ENCODE measurements at places on chromosomes 7 and 10.

- DNase-seq, result no peak
Measured at GRCh38 chr10:19874791-19875190, 58.6 kb downstream of the PLXDC2 start.

DNA sequence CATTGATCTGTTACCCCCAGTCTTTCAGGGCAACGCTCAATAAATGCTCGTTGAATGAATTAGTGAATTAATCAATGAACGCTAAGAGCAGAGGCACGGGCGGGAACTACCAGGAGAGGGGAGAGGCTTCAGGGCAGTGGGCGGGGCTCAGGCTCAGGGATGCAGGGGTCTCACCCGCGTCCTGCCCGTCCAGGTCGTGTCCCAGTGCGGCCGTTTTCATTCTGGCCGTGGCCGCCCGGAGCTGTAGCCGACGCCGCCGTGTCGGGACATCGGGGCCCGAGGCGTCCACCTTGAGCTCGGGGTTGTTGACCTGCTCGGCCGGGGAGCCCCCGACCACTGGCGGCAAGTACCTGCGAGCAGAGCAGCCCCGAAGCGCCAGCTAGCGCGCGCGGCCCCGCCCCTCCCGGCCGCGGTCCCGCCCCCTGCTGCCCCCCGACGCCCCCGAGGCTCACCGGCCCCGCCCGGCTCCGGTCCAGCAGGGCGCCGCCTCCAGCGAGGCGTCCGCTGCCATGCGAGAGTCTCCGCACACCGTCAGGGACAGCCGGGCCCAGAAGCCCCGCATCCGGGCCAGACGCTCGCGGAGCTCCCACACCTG is 2.8 kb upstream of the GAL3ST4 start:
- DNase-seq, result no peak

DNA sequence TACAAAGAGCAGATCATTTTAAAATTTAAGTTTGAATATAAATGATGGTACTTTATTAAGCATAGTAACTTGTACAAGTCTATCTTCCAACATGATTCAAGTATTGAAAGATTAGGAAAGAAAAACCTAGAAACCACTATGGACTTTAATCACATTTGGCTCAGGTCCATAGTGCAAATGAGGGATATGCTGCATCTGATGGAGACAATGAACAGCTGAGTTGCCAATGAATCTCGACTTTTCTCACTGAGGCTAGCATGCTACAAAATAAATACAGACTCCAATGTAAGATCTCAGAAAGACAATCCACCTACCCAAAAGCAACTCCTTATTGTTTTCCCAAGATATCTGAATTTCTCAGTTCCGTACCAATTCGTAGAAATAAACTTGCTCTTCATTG is 89.8 kb downstream of the SEMA3A start:
- no peak for DNase-seq

DNA sequence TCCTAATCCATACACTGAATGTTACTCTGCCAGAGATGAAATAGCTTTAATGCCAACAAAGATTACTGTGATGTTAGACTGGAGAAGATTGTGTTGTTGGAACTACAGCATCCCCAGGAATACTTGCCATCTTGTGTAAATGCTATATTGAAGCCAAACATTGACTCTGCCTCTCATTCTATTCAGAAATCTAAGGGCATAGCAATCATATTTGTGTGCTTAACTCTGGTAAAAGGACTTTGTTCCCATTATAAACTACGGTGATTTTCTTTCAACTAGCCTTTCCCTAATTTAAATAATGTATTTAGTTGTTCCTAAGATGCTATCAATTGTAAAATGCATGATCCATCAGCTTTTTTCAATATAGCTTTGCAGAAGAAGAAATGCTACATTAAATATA is 498.4 kb upstream of the LRRN3 start:
- DNase-seq, result no peak

GRCh38 chr7:43679210-43680068 is 49.9 kb downstream of the COA1 start:
- no peak for DNase-seq

DNA sequence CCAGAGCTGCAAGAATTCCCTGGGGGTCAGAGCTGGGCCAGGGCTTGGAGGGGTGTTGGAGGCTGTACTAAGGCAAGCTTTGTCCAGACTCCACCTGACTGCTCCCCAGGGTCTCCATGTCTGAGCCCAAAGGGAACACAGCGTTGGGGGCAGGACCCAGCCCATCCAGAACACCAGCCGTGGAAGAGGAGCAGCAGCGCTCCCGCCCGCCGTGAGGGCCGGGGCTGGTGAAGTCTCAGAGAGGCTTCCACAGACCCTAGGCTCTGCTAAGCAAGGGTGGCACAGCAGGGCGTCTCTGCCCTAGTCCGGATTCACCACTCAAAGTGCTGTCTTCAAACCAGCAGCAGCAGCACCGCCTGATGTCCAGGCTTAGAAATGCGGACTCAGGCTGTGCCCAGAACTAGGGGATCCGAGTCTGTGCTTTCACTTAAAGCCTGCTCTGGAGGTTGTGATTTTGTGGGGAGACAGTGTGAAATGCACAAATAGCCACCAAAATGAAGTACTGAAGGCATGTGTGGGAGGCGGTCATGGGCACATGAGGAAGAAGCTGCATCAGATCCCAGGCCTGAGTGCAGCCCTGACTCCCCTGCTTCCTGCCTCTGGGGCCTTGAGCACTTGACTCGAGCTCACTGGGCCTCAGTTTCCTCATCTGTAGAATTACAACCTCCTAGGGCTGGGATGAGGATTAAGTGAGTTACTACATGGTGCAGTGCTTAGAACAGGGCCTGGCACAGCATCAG is 16.6 kb upstream of the AQP1 start:
- no peak for DNase-seq

DNA sequence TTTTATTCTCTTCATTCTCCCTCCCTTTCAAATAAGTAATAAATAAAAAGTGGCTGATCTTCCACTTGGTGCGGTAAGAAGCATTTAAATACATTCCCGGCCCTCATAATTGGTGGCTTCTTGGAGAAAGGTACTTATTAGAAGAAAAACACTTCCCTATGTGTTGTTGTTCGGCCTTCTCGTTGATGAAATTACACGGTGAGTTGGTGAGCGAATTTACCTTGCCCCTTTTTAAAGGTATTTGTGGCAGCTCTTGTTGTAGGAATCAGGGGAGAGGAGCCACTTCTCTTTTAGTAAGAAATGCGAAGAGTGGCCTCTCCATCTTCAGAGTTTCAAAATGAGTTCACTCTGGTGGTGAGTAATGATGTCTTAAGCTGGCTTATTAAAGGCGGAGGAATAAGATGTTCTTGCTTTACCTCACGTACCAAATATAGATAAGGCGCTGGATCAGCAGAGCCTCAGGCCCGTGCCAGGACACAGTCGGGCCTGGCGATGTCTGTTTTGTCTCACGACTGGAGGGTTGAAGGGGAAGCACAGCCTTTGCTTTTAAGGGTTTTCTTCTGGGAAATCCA is 135.9 kb downstream of the CUX1 start:
- DNase-seq, result no peak

DNA sequence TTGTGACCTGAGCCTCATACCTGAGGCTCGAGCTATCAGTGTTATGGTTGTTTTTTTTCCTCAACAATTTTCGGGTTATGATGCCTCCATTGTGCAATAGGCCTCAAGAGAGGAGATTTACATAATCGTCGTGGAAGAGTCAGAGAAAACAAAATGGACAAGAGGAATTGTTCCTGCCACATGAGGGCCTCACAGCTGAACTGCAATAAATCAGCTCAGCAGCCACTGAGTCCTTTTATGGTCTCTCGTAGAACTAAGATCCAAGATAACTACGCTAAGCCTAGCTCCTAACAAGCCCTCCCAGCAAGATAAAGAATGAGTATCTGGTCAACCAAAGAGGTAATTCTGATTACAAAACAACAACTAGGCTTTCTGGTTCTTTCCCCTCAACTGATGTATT is 336.8 kb downstream of the WDR11 start:
- no peak for DNase-seq

GRCh38 chr10:35331894-35332640 is 4.2 kb upstream of the CCNY start:
- no peak for DNase-seq

- DNase-seq, result no peak
Measured at GRCh38 chr7:99926321-99926720, 3.1 kb downstream of the GJC3 start.

DNA sequence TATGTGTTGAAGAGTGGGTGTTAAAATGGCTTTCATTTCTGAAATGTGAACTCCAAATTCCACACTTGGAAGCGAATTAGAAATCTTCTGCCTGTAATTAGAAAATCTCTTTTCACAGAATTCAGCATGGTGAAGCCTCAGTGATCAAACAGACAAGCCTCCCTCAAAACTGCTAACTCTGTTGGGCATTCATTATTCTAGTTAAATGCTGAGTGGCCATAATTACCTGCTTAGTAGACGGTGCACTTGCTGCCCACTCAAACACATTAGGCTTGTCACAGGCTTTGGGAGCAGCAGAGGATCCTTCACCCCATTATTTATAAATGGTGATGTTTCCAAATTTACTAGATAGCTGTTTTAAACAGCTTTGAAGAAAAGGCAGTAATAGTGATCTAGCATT is 177.2 kb upstream of the PCLO start:
- no peak for DNase-seq

DNA sequence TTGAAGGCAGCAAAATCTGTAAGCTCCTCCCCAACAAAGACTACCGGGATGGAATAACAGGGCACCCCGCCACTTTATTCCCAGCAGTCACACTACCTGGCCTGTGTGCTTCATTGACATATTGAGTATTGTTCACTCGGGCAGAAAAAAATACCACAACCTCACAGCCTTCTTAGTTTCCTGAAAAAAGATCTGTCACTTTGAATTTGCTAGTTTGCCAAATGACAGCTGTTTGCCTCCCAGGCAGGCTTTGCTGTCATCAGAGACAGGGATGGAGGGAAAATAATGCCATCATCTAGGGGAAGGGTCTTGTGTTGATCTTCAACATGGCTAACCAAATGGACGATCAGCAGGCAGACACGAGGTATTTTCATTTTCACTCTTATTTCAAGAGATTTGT is 26.9 kb downstream of the BMPER start:
- no peak for DNase-seq

- DNase-seq, result no peak
Measured at GRCh38 chr10:117441812-117442443, 66.7 kb upstream of the PDZD8 start.

DNA sequence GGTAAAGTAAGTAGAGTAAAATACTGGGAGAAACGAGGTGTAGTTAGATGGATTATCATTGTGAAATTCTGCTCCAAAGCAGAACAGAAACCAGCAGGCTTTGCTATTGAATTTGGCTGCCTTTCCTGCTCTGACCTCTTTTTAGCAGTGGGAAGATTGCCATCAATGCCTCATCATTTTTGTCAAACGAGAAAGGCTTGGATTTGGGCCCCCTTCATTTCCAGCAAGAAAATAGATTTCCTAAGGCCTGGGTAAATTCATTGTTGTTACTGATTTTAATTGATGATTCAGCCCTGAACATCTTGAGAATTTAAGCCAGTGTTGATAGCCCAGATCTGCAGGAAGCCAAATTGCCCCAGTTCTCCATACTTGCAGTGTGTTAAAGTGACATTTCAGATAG is 35.2 kb upstream of the ASAH2 start:
- no peak for DNase-seq

DNA sequence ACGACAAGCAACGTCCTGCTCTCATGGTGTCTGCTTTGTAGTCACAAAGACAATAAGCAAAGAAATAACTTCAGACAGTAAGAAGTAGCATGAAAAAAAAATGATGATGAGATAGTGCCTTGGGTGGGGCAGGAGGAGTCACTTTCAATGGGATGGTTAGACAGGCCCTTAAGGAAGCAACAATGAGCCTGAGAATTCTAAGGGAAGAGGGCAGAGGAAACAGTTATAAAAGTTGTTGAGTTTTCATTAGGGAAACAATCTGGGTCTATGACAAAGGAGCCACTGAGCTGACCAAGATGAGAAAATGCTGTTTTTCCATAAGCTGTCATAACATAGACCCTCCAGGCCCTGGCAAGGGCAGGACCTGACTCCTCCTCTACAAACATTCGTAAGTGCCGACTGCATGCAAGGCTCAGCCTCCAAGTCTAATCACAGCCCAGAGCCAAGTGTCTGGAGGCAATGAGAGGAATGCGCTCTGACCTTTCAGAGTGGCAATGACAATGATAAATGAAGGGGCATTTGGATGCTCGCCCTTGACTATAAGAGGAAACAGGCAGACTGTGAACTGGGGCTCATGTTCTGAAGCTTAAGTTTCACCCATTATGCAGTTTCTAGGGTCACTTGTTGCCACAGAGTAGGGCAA is 43.7 kb downstream of the PPP1R3C start:
- DNase-seq, result no peak

DNA sequence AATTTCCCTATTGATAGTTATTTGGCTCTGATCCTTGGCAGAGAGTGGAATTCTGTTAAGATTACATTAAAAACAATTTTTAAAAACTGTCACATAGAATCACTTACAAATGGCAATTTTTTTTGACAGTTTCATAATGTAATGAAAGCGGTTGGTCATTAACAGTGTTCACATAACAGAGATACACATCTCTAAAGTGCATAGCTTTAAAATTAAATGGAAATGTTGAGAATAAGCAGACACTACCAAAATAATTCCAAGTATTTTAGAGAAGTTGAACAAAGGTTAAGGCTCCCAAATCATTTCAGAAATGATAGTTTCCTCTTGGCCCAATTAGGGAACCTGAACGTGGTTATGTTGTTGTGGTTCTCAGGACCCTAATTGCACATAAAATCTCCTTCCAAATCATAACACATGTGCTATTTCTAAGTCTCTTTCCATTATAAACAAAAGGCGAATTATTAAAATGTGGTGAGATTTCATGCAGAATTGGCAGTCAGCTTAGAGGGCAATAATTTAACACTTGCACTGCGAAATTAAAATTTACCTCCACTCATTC is 528.9 kb upstream of the FZD8 start:
- no peak for DNase-seq

DNA sequence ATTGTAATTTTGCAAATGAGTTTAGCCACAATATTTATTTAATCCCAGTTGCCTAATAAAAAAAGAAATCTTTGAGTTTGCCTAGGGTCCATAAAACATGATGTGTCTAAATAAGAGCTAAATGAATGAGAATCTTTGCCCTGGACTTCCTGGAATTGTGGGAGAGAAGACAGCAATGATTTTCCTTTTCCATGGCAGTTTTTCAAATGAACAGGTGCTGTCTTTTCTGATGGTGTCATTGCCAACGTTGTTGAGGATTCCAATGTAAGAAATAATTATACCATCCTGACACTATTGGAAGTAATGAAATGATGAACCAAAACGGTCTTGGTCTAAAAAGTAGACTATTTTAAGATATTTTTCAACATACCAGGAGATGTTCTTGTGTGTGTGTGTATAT is 984.7 kb upstream of the CELF2 start:
- DNase-seq, result no peak

- DNase-seq, result no peak
Measured at GRCh38 chr10:7389346-7389745, 21.5 kb downstream of the SFMBT2 start.

GRCh38 chr7:25545124-25546008 is 317.1 kb upstream of the NPVF start:
- no peak for DNase-seq

DNA sequence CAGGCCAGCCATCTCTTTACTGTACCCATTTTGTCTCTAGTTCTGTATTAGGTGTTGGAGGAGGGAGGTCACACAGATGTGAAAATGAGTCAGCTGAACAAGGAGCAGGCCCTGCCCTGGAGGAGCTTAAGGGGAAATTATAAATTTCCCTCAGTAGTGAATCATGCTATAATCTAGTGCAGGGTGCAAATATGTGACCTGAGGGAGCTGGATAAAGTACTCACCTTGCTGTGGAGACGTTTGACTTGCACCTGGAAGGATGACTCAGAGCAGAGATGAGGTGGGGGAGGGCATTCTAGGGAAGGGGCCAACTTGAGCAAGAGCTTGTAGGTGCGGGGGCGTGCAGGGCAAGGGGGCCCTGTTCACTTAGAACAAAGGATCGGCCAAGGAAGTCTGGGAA is 610.6 kb downstream of the SDK1 start:
- no peak for DNase-seq

Data from right forelimb (tissue), 1 donor.